ENCODE measurements at places on chromosomes 16 and 17.

DNA sequence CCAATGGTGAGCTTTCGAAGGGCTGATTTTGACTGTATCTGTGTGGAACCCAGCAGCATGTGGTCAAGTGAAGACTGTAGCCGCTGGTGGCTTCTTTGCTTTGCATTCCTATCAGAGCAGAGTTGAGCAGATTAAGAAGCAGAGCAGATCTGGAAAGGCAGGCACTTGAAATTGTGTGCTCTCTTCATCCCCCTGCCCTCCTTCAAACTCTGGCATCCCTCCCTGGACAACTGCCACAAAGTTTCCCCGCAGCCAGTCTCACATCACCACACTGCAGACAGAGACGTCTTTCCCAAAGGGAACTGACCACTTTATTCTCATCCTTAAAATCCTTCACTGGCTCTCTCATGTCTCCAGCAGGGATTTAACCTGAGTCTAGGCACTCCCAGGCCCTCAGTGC is 237.1 kb upstream of the DYNLRB2 start:
- DNase-seq: no peak

GRCh38 chr17:74755533-74755932 is 7.1 kb downstream of the NHERF1 start:
- no peak for DNase-seq

GRCh38 chr17:47929218-47930000 is 12.0 kb upstream of the PNPO start:
- no peak for DNase-seq

- peak; percentile 48 for DNase-seq
Observed at GRCh38 chr16:72847187-72848027, 200.5 kb downstream of the ZFHX3 start.

- peak; percentile 74 for DNase-seq
Observed at GRCh38 chr17:81387100-81388090, 7.9 kb upstream of the BAHCC1 start.

DNA sequence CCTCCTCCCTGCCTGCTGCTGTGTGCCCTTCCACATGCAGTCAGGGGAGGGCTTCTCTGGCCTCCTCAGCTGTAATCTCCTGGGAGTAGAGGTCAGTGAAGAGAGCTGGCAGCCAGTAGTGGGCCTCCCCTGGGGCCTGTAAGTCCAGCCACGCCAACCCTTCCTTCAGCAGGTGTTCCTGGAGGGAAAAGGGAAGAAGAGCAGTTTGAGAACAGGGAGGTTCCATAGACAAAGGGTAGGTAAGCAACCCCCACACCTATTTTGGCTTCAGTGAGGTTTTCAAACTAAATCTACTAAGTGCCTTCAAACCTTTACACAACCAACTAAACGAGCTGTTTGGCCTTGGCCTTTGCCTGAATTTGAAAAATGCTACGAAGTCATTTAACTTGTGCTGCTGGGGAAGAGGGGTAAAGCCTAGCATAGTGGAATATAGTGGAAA is 14.2 kb downstream of the SNF8 start:
- peak; percentile 48 for DNase-seq

DNA sequence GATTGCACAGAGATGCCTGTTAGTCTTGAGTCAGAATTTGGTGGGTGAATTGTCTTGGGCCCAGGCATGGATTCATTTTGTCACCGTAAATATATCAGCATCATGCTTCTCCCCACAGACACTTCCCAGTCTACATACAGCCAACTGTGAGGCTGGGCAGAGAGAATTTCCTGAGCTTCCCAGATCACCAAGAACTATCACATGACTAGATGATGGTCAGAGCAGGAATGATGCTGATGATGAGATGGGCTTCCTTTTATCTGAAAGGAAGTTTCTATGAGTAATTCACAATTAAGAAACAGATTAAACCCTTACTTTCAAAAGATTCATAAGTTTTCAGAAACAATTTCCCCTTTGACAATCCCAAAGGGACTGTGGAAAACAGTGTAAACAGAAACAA is 323 bp upstream of the KRTAP9-9 start:
- no peak for DNase-seq

DNA sequence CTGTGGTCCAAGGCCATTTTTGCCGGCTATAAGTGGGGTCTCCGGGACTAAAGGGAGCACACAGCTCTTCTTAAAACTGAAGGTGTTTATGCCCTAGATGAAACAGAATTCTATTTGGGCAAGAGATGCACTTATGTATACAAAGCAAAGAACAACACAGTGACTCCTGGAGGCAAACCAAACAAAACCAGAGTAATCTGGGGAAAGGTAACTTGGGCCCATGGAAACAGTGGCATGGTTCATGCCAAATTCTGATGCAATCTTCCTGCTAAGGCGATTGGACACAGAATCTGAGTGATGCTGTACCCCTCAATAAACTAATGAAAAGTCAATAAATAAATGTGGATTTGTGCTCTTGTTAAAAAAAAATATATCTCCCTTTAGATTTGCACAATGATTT is 20.2 kb upstream of the SHISA9 start:
- DNase-seq: no peak

DNA sequence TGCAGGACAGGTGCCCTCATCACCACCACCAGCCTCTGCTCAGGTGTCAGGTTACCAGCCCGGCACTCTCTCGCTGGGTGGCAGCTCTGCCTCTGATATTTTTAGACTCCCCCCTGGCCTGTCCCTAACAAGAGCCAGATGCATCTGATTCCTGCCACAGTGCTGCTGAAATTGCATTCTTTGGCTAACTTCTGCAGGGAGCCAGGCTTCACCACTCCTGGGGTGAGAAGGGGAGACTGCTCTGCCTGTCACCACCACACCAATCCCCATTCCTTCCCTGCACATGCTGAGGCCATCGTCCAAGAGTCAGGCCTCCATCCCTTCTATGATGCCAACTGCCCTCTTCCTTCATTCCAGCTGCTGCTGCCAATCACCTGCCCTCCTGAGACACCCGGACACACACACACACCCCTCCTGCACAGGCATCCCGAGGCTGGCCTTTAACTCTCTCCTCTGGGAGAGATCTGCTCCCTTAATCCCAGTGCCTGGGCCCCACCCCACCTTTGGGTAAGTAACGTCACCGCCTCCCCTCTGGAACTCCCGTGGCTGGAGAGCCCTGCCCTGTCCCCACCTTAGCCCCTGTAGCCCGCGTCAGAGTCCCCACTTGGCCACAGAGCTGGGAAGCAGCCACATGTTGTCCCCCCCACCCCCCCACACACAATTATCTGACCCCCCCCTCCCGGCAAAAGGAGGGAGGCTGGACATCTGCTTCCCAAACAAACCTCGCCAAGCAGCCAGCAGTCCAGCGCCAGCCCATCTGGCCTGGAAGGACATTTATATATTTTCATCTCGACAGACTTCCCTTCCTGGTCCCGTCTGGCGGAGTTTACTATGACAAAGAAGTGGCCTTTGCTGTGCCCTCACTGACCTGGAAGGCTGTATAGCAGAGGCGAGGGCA is 2.8 kb downstream of the EMP2 start:
- DNase-seq: no peak

DNA sequence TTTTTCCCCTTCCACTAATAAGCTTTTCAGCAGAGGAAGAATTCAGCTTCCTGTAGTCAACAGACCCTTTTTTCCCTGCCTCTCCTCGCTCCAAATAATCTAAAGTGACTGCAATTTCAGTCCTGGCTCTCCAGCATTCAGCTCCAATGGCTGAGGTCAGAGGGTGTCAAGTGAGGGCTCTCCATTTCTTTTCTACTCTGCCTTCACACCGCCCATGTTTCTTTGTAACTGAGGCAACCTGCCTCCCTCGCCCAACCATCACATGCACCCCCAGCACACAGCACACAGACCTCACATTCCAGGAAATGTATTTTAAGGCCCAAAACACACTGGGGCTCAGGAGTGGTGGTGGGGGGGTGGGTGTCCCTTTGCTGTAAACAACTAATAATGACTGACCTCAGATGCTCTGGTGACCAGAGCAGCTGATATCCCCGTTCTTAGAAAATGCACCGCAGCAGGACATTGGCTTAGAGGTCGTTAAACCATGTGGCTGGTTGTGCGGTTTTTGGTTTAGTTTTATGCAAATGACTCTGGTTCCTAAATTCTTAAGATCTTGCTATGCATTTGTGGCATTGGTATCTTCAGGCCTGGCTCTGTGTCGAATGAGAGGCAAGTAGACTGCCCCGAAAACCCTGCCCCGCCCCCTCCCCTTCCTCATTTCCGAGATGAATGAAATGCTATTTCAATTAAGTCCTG is 203.6 kb downstream of the ZFHX3 start:
- no peak for DNase-seq

DNA sequence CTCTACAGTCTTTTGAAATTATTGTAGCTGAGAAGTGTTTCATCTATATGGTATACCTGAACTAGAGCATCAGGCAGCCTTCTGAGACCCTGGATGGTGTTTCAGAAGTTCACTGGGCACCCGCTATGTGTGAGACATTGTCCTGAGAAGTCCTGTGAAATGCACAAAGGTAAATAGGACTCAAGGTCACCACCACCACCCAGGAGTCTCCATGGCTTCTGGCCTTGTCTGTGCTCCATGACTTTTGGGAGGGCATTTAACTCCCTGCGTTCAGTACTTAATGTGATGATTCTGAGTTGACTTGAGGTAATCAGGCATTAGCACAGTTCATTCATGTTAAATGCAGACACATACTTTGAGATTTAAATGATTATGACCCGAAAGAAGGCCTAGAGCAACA is 1.1 kb downstream of the MLYCD start:
- no peak for DNase-seq

GRCh38 chr16:55263271-55264250 is 60.4 kb upstream of the IRX6 start:
- DNase-seq: no peak

DNA sequence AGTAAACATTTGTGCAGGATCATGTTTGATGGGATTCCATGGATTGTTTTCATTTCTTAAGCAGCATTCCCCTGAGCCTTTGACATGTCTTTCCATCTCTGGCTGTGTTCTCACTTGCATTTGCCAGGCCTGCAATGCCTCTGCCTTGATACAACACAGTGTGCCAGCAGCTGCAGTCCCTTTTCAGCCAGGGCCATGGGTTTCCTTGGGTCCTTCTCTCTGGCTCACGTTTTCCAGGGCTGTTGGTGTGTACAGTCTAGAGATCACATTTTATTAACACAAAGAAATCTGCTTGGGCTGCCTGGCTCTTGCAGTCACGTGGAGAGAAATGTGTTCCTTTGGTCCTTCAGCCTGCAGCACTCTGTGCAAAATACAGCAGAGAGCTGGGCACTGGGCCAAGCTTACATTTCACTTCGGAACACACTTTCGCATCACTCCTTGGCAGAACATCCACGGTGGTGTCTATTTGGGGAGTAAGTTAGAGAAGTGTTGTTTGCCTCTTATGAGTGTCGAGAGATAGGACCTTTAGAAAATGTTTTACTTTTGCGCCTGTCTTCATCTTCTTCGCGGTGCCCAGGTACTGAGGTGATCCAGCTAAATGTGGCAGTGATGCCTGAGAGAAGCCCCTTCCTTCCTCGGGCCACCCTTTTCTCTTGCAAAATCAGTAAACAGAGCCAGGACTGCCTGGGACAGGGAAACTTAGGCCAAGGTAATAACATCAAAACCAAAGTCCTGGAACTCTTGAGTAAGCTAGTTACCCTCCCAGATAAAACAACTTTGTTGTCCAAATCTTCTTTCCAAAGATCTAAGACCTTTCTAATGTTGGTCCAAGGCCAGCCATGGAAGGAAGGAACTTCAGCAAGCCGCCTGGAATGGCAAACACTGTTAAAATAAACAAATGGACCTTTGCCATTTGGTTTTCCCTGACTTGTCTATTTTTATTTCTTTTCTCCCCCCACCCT is 20.9 kb downstream of the HLF start:
- peak; percentile 75 for DNase-seq

DNA sequence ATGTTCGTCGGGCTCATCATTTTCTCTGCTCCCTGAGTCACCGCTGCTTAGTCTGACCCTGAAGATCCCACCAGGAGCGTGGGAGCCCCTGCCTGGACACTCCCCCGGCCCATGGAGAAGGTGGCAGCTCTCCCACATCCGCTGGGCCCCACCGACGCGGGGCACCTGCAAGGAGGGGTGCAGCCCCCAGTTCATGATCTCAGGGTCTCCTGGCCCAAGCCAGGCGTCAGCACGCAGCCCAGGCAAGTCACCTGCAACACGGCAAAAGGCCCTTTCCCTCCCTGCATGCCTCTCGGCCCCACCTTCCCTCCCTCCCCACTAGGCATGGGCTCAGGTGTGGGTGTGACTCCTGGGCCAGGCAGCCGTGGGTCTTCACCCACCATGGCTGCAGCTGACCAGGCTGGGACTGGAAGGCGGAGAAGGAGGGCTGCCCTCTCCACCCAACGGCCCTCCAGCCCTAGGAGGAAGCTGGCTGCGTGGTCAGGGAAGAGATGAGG is 9.7 kb upstream of the CHMP6 start:
- no peak for DNase-seq

GRCh38 chr17:28170771-28171170 is 128.3 kb downstream of the NLK start:
- DNase-seq: no peak

DNA sequence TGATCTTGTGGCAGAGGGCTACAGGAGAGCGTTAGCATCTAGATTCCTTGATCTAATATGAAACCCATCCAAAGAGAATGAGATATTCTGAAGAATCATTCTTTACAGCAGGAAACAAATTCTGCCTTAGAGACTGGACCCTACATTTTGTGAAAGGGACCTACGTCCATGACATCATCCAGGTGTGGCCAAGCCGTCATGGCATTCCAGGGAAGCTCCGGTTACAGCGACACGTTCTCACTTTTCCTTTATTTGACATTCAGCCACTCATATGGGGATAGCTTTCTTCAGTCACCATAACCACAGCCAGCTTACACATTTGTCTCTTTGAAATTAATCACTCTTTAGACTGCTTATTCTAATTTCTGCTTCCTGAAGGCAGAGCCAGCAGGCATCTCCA is 408.1 kb downstream of the XYLT1 start:
- no peak for DNase-seq

DNA sequence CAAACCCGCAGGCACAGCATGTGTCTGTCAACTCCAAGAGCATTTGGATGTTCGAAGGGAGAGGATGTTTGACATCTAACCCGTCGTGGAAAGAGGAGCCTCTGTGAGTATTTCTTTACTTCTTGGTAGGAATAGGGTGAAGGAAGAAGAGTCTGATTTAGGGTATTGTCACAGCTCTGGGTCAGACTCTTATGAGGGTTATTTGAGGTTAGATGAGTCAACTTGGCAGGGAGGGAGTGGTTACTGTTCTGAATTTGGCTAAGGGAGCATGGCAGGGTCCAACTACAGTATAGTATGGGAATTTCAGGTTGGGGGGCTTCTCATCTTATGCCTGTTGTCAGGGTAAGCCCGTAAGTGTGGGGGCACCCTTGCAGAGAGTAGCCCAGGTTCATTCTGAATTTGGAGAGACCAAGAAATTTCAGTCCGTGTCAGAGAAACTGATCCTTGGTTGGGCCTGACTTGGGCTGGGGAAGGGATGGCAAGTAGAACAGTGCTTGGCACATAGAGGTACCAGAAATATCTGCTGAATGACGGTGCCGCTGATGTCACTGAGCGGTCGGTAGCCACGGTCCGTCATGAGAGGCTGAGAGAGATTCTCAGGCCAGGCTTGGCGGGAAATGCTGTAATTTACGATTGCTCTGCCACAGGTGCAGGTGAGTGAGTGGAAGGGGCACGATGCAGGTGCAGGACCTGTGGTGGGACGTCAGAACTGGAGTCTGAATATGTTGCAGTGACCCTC is 43.2 kb downstream of the MYH3 start:
- no peak for DNase-seq
